D721Med (cell line): ENCODE measurements at places on chromosomes 3 and 15.

GRCh38 chr3:58117561-58118181 is 93.1 kb downstream of the DNASE1L3 start:
- DNase-seq, result no peak

- no peak for DNase-seq
These were observed 56.2 kb downstream of the ARHGEF26 start for GRCh38 chr3:154177406-154177805.

DNA sequence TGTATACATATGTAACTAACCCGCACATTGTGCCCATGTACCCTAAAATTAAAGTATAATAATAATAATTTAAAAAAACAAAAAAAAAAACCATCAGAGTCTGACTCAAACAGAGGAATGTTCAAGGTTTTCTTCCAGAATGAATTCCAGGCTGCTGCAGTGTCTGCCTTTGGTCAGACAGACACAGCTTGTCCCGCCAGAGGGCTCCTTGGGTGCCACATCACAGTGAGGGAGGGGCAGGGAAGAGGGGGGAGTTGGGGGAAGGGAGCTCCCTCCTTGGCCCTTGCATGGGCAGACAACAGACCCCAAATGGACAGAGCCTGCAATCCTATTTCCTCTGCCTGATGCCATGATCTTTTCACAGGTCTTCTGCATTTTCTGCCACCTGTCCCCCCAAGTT is 36.5 kb downstream of the ITGB5 start:
- DNase-seq, result no peak

GRCh38 chr15:96047255-96047931 is 283.1 kb upstream of the NR2F2 start:
- no peak for DNase-seq

- DNase-seq, result no peak
These were observed 550 bp downstream of the CCDC9B start for GRCh38 chr15:40340038-40340739.

GRCh38 chr3:46090161-46090591 is 62.9 kb upstream of the XCR1 start:
- no peak for DNase-seq

- no peak for DNase-seq
These were observed 15.5 kb downstream of the SMARCC1 start for GRCh38 chr3:47766186-47766585.

DNA sequence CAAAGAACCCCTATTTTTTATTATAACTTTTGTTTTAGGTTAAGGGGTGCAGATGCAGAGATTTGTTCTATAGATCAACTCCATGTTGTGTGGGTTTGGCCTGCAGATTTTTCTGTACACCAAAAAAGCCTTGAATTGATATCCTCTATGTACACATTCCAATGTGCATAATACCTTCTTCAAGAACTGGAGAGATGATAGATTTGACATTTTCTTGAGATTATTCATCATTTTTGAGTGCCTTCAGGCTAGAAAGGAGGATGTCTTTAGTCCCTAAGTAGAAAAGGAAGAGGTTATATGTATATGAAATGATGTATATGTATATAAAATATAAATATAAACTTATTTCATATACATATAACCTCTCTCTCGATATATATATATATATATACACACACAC is 1190.0 kb upstream of the ALCAM start:
- no peak for DNase-seq

DNA sequence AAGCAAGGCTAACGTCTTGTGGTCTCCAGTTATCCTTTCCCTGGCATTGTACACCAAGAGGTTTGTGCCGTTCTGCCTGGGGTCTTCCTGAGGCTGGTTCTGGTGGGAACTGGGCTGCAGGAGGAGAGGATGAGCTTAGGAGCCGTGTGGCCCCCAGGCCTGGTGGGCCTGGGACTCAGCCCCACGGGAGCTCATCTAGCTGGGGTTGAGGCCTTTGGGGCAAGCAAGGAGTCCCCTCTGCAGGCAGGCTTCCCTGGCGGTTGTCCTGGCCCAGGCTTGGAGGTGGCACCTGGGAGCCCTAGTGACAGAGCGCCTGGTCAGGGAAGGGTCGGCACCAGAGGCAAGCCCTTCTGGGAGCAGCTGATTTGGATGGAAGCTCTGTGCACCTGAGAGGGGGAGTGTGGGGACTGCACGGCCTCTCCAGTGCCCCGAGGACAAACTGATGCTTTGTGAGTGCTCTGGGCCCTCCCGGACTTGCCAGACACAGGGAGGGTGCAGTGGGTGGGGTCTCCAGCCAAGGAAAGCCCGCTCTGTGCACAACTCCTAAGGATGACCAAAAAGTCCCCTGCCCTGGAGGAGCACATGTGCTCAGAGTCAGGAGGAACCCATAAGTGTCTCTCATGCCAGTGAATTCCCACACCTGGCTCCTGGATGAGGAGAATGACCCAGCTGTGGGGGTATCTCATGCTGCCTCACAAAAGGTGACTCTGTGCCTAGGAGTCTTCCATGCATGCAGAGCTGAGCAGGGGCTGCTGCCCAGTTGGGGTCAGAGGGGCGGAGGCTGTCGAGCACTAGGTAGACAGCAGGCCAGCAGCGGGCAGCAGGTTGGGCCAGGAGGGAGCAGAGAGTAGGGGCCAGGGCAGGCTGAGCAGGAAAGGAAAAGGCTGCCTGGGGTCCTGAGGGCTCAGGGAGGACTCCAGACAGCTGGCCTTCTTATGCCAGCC is 2.7 kb downstream of the PAK6 start:
- DNase-seq, result no peak

DNA sequence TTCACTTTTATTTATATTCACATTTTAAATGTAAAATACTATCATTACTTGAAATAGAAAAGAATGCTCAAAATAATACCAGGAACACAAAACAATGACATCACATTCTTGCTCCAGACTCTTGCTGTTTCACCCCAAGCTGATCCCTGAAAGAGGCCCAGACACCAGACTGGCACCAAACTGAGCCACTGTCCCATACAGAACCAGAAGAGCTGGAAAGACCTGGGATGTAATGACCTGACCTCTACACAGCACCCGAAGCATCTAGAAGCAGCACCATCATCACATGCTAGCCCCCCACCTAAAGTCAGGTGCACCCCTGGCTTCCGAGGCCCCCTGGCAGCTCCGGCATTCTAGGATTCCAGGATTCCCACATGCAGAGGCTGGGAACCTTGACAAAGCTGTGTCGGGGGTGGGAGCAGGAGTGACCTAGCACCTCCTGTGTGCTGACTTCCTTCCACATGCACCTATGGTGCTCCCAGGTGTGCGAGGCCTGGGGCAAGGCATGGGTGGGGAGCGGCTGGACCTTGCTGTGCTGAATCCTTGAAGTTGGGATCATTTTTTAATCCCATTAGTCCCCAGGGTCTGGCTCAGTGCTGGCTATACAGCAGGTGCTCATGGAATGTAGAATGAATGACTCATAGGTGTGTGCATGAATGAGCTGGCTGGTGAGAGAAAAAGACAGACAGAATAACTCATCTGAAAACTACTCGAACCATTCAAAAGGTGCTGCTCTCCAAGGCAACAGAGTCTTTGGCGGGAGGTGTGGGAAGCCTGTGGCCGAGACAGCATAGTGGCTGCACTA is 144.7 kb upstream of the IQSEC1 start:
- DNase-seq, result no peak

DNA sequence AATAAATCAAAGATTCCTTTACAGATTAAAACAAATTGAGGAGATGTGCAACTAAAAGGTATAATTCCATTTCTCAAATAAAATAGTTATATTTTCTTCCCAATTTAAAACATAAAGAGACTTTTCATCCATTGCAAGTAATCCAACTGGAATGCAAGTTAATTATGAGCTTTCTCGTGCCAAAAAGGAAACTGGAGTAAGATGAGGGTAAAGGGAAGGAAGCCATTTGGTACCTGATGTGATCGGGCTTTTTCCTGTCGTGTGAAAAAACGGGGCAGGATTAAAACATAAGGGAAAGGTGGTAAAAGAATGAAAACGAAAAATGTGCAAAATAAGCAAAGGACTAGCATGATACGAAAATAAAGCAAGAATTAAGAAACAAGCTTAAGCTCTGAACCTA is 41.8 kb upstream of the XXYLT1 start:
- no peak for DNase-seq

- DNase-seq, result no peak
These were observed 107.0 kb downstream of the EEFSEC start for GRCh38 chr3:128260275-128260674.

- no peak for DNase-seq
These were observed 39.9 kb upstream of the BDH1 start for GRCh38 chr3:197595470-197596185.

DNA sequence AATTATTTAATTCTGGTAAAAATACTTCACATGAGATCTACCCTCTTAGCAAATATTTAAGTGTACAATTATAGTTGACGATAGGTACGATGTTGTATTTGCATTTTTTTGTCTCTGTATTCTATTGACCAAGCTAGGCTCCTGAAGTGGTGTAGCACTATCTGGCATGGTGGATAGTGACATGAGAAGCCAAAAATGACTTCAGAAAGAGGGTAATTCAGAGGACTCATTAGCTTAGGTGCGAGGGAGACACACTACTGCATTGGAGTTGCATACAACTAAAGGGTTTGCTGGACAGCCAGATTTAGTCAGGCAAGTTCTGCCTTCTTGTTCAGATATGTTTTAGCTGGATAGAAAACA is 50.6 kb downstream of the KBTBD8 start:
- DNase-seq, result no peak

GRCh38 chr3:181239441-181239840 is 249.9 kb upstream of the DNAJC19 start:
- DNase-seq, result no peak

- no peak for DNase-seq
These were observed 26.7 kb downstream of the EAF1 start for GRCh38 chr3:15453991-15454625.

GRCh38 chr15:36682101-36682500 is 102.7 kb downstream of the CDIN1 start:
- no peak for DNase-seq

DNA sequence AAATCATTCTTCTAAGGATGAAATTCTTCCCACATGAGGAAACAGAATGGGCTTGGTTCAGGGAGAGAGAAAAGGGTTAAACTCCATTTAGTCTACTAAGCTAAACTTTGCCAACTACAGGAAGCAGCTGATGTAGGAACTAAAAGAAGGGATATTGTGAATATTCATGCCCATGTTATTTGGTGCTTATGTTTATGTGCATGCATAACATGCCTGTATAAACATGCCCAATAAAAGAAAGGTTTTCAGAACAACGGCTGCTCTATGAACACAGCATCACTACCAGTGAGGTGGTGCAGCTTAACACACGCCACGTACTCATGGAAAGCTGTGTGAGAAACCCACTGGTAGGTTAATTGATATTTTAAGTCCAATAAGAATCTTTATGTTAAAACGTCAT is 59.4 kb upstream of the VGLL4 start:
- no peak for DNase-seq

DNA sequence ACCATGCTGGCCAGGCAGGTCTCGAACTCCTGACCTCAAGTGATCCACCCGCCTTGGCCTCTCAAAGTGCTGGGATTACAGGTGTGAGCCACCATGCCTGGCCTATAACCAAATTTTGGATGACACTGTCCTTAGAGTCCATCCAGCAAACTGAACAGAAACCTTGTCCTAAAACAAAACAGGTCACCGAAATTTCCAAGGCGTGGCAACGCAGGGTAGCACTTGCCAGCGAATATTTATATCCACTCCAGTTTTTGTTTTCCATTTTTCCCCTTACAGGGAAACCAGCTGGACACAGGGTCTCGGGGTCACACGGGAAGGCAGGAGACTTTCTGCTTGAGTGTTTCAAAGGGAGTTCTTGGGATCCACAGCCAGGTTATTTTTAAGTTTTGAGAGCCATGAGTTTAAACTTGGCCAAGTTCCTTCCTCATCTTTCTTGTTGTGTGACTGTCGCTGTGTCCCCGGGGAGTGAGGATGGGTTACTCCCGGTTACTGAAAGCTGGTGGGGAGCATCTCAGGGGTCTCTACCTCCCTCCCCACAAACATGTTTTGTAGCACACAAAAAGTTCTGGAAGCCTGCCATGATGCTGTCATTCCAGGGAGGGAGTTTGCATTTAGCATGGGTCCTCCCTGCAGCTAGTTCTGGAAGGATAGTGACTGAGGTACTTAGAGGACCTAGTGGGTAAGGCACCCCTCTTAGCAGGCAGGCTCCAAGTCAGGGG is 12.6 kb downstream of the LIMD1 start:
- DNase-seq, result no peak

GRCh38 chr15:74007820-74008371 is 13.4 kb downstream of the PML start:
- DNase-seq, result no peak

DNA sequence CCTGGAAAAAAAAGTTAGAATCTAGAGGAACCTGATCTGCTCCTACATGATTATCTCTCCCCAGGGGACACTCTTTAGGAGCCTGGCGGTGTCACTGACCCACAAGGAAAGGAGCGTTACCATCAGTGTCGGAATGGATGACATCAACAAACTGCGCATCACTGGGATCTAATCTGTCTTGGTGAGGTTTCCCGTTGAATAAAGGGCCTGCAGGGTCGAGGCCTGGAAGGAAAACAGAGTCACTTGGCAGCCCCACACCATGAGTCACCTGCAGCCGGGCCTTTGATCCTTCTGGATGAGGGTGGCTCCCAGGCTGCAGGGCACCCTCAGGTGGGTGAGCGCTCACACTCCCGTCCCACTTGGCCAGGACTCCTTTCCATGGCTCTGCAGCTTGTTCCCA is 25.0 kb downstream of the LIPH start:
- no peak for DNase-seq

DNA sequence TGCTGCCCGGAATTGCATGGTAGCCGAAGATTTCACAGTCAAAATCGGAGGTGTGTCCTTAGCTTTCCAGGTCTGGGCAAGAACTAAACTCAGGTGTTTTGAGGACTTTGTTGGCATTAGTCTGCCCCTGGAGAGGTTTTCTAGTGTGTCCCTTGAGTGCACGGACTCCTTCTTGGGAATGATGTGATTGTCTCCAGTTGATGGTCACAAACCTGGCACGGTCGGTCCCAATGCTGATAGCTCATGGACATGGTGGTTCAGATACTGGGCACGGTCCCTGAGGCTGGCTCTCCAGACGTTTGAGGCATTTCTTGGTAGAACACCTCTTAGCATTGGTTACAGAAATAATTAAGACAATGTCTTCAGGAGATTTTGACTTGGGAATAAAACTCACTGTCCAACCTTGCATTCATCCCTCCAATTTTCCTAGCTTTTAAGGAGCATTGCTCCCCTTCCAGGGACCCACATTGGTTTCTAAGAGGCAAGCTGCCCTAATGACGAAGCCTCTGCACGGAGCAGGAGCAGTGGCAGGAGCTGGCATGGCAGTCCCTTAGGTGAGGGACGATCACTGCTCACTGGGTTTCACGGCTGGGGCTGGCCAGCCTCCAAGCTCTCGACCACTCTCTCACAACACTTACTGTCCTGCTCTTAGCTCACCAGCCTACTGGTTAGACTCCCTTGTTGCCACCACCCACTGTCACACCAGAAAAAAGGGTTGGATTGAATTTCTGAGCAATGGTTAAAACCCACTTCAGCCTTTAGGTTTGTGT is 68.1 kb downstream of the PGPEP1L start:
- DNase-seq, result no peak

GRCh38 chr3:16896820-16897219 is 12.1 kb downstream of the PLCL2 start:
- DNase-seq, result no peak

GRCh38 chr3:101155825-101156224 is 162.6 kb upstream of the ABI3BP start:
- no peak for DNase-seq

GRCh38 chr3:177552051-177552450 is 354.8 kb upstream of the TBL1XR1 start:
- peak; percentile 29 for DNase-seq
